ENCODE measurements at places on chromosomes 16 and 17. TPM values are rescaled to one million over a fixed set of nuclear protein-coding genes. Genes with fewer than 3 reads are reported as not detected.
A peak's percentile ranks its signal among the peaks of the same experiment; 100 is the strongest.

RIPOR1 gene
- 11.0 TPM for total RNA-seq

CSH1 gene
- not detected for total RNA-seq

DNA sequence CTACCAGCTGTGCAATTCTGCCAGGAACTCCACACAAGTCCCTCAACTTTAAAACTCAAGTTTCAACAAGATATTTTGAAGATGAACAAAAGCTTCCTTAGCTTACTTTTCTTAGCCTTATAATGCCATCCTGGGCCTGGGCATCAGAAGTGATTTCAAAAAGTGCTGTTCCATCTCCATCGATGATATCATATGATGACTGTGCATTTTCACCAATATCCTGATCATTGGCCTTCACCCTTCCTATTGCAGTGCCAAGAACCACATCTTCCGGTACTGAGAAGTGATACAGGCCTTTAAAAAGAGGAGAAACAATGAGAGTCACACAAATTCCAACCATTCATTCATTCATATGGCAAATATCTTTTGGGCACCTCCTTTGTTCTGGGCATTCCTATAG lies 215.4 kb downstream of the CDH8 start:
- DNase-seq, result no peak

GRCh38 chr16:2482708-2483534 lies 8.0 kb downstream of the TBC1D24 start:
- DNase-seq, result no peak

GRCh38 chr17:2239882-2240430 lies 63.6 kb downstream of the SMG6 start:
- DNase-seq, result peak; percentile 51

DNA sequence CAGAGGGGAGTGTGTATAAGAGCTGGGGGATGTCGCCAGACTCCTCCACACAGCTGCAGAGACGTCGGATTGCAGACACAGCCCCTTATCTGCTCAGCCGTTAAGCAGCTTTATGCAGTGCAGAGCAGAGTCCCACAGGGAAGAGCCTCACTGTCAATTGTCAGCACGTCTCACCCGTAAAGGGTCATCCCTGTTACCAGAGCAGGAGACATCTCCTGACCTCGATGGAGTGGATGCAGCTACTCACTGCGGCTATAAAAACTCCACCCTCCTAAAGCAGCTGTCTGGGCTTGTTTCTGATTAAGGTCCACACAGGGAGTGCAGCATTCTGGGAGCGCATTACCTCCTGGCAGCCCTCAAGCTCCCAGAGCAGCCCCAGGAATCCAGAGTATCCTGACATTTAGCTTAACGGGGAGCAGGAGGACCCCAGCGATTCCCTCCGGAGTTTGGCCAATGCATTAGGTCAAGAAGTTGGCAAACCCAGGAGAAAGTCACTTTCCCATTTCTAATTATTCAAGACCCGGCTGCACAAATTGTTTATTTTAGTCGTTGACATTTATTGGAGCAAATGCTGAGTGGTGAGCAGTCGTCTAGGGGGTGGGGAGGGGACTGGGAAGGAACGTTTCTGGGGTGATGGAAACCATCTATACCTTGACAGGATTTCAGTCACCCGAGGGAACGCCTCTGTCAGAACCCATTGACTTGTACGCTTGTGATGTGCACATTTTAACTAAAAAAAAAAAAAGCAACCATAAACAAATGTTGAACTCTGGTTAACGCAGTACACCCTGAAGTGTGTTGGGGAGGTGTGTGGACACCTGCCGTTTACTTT lies 100.0 kb upstream of the ZNF469 start:
- DNase-seq, result no peak

DNA sequence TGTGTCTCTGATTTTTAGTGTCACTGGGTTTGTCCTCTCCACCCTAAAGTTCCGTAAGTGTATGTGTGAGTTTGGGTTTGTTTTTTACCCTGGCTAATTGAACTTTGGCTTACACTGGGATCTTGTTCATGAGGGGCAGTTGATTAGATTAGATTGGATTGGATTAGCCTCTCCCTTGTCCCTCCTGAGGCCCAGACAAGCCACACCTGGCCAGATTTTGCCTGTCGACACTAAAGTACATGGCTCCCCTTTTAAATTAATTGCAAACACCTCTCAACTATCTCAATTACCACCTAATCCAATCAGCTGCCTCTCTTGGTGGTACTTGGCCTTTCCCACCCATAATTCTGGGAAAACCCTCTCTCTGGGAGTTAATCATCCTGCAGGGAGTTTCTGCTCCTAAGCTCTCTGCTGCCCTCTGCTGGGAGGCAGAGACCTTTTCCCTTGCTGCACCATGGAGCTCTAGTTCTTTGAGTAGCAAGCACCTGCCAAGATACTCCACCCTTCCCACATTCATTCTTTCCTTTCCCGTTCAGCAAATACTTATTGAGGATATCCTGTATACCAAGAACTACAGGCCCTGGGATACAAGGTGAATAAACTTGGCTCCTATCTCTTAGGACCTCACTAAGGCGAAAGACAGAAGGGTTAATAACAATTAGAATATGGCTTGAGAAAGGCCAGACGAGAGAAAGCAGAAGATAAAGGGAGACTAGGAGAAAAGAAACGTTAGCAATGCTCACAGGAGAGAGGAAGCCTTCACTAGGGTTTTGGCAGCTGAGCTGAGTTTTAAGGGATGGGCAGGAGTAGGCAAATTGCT lies 60.0 kb upstream of the MPHOSPH6 start:
- peak; percentile 64 for DNase-seq

DNA sequence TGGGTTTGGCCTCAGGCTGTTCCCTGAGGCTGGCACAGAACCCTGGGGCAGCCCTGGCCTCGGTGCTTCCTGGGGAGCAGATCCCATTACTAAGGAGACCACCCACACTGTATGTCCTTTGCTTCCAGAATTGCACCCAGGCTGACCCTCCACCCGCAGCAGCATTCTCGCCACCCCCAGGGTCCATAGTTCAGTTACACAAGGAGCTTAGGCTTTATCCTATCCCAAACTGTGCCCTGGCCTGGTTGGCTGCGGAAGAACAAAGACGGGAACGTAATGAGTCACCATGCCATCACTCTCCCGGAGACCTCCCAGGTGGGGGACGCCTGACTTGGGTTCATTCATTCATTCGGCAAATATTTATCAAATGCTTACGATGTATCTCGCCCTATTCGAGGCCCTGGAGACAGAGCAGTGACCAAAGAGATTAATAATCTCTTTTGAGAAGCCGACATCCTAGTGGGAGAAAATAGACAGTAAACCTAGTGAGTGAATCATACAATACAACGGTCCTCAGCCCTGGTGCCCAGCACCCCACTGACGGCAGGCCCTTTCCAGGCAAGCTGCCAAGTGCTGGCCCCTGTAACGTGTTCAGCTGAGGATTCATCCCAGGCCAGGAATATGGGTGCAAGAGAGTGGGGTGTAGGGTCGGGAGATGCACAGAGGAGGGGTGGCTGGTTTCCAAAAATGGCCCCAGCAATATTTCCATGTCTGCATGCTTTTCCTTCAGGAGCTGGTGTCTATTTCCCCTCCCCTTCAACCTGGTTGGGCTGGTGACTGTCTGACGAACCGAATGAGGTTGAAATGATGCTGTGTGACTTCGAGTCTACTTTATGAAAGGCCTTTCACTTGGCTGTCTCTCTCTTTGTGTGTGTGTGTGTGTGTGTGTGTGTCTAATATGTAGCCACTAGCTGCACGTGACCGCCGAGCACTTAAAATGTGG lies 134.2 kb downstream of the MGAT5B start:
- DNase-seq, result peak; percentile 93

All from H4 (cell line).